Suppressor macrophage (primary cell): ENCODE measurements at places on chromosomes 7 and 10.

DNA sequence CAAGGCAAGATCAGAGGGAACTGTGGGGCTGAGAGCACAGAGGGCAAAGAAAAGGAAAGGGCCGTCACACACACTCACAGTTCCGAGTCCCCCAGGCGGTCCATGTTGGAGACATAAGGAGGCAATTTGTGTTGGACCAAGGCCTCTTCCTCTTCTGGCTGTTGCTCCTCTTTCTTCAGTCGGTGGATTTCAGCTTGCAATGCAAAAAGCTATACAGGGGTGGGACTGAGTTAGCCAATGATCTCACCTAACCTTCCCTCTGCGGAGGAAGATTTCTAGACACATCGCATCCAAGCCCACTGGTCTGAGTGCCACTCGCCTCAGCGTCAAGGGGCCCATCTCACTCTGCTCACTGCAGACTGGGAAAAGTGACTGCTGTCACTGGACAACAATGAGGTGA, 5.5 kb downstream of the WDR91 start:
- no peak for DNase-seq

GRCh38 chr10:8392216-8392615, 337.7 kb downstream of the GATA3 start:
- no peak for DNase-seq

DNA sequence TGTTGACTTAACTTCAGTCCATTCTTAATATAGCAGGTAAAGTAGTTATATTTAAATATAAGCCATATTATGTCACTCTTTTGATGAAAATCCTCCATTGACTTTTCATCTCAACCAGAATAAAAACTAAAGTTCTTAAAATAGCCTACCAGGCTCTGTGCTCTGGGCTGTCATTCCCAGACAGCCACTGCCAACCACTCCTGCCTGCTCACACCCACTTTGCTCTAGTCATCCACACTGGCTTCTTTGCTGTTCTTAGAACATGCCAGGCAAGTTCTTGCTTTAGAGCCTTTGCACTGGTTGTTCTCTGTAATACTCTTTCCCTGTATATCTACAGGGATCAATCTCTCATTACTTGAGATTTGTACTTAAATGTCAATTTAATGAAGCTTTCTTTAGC, 80.6 kb downstream of the ZEB1 start:
- DNase-seq: no peak

- DNase-seq: no peak
Observed at GRCh38 chr10:114479307-114479706, 75.0 kb upstream of the AFAP1L2 start.

DNA sequence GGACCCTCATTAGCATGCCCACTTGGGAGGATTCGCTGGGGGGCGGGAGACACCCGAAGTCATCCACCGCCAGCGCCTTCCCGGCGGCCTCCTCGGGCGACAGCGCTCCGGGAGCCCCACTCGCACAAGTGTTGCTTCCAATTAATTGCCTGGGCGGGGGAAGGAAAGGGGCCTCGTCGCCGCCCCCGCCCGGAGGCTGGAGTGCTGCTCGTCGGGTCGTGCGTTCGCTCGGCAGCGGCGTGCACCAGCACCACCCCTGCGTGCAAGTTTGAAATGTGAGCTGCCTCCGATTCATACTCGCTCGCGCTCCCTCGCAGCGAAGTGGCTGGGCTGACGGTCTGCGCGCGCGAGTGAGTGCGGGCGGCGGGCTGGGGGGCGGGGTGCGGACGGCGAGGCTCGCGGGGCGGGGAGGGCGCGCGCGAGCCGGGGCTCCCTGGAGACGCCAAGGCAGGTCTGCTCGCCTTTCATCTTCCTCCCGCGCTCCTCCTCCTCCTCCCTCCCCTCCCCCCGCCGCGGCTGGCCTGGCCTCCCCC, 104.6 kb upstream of the PPIF start:
- peak; percentile 87 for DNase-seq

DNA sequence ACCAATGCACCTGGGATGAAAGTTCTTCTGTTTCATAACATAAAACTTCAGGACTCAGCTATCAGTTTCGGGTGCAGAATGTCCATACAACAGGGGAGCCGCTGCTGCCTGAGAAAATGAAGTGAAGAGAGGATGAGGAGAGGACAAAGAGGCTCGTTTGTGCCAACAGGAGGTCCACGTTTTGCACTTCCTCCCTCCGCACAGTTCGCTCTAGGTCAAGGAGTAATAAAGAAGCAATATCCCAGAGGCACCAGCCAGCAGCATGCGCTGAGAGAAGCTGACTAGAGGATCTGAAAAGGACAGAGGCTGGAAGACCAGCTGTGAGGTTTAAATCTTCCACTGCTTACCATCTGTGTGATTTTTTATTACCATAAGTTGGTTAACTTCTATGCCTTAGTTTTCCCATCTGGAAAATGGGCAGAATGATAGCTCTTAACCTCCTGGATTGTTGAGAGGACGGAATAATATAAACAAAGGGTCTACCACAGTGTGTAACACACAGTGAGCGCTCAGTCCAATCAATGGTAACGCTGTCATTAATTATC, 709 bp downstream of the GPAM start:
- peak; percentile 8 for DNase-seq

DNA sequence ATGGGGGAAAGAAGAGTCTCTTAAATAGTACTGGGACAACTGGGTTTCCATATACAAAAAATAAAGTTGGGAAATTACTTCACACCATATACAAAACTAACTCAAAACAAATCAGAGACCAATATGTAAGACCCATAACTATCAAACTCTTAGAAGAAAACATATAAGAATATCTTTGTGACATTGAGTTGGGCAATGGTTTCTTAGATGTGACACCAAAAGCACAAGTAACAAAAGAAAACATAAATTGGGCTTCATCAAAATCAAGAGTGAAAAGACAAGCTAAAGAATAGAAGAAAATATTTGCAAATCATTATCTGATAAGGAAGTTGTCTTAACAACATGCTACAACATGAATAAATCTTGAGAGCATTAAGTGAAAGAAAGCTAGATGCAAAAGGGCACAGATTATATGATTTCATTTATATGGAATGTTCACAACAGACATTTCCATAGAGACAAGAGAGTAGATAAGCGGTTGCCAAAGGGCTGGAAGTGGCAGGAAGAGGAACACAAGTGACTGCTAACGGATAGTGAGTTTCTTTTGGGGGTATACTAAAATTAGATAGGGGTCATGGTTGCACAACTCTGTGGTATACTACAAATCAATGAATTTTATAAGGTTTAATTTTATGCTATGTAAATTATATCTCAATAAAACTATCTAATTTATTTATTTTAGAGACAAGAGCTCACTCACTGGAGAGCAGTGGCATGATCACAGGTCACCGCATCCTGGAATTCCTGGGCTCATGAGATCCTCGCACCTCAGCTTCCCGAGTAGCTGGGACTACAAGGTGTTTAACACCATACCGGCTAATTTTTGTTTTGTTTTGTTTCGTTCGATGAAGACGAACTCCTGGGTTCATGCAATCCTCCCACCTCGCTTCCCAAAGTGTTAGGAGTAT, 35.4 kb downstream of the JMJD1C start:
- DNase-seq: no peak

DNA sequence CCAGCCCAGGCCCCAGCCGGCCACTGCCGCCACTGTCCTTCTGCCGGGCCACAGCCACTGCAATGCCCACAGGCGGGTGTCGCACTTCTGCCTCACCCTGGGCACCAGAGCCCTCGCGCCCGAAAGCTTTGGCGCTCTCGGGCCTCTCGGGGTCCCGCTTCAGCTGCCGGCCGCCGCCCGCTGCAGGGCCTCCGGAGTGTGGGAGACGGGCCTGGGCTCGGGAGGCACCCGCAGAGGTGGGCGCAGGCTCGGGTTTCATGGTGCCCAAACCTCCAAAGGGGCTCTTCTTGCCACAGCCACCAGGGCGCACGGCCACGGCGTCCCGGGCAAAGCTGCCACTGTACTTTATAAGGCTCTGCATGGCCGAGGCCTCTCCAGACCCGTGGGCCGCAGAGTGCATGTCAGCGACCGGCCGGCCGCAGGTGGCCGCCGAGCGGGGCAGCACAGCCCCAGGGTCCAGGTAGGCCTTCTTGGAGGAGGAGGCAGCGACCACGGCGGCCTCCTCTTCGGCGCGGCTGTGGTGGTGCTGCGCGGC, 35.9 kb downstream of the TNRC18 start:
- no peak for DNase-seq

GRCh38 chr10:78377356-78377755, 343.7 kb downstream of the RPS24 start:
- no peak for DNase-seq
